ENCODE measurements at places on chromosomes 6 and 20.

- DNase-seq, result no peak
Observed at GRCh38 chr20:34627458-34627857, 49.4 kb downstream of the PIGU start.

DNA sequence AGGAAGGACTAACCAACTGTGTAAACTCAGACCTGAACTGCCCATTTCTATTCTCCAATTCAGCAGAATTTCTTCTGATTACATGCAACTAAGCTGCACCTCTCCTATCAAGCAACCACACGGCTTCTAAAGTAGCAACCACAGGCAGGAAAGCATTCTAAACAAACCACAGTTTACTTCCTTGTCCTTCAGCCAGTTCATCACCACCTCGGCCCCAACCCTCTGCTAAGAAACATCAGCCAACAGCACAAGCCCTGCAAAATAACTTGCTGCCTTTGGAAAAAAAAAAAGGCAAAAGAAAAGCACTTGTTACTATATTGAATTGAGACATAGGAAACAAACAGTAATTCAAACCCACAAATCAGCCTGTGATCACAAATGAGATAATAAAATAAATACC lies 140.3 kb downstream of the NFATC2 start:
- no peak for DNase-seq

- no peak for DNase-seq
Observed at GRCh38 chr6:119310486-119311036, 39.0 kb downstream of the MAN1A1 start.

GRCh38 chr6:16427124-16427523 lies 188.7 kb downstream of the GMPR start:
- DNase-seq, result no peak
